ENCODE measurements at places on chromosomes 3 and 15.

GRCh38 chr15:41727143-41727542 lies 47.1 kb upstream of the MAPKBP1 start:
- no peak for DNase-seq

- DNase-seq, result no peak
Observed at GRCh38 chr3:118144919-118145318, 889.7 kb downstream of the IGSF11 start.

DNA sequence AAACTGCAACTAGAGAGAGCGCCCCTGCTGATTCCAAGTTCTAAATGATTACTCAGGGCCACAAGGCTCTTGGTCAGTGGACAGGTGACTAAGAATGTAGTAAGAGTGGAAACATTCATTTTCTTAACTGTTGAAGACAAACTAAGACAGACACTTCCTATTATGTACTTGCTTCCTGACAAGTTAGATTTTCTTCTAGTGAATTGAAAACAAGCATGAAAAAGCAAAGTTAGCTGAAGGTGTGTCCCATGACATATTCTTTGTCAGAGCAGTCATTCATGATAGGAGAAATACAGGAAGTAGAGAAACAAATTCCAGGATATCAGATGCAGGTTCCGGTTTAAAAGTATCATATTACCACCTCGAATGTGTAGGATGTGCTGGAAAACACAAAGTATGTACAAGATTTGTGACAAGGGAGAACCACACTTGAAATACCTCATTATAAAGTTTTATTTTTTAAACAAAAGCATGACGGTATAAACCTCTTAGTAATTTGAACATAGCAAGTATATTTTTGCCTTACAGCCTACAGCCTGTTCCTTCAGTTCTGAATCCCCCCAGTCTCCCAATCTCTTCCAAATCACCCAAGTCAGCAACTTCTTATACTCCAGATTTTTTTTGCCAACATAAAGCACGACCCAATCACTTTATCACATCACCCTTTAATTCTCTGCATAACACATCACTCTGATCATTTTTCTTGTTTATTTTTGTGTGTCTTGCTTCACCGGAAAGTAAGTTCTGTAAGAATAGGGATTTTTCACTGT lies 6.2 kb downstream of the TSPAN3 start:
- no peak for DNase-seq

DNA sequence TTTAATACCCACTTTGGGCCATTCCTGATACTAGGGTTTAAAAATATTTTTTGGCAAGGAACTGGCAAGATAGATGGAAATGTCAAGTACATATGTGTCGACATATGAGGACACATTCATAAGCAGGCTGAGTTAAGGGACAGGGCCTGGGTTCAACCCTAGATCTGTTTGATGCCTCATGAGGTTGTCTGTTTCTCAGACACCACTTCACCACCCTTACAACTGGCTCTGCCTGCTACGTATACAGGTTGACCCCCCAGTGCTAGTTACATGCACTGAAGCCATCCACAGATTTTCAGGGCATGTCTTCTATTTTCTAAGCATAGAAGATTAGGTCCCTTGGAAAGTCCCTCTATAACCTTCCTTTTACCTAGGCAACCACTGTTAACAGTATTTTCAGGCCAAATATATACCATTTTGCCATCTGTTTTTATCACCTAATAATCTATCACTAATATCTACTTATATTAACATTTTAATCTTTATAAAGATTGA lies 296.7 kb downstream of the PLCL2 start:
- DNase-seq, result no peak

- no peak for DNase-seq
Observed at GRCh38 chr15:29911705-29912104, 89.4 kb upstream of the TJP1 start.

- no peak for DNase-seq
Observed at GRCh38 chr3:162884373-162884772, 1387.8 kb downstream of the OTOL1 start.

DNA sequence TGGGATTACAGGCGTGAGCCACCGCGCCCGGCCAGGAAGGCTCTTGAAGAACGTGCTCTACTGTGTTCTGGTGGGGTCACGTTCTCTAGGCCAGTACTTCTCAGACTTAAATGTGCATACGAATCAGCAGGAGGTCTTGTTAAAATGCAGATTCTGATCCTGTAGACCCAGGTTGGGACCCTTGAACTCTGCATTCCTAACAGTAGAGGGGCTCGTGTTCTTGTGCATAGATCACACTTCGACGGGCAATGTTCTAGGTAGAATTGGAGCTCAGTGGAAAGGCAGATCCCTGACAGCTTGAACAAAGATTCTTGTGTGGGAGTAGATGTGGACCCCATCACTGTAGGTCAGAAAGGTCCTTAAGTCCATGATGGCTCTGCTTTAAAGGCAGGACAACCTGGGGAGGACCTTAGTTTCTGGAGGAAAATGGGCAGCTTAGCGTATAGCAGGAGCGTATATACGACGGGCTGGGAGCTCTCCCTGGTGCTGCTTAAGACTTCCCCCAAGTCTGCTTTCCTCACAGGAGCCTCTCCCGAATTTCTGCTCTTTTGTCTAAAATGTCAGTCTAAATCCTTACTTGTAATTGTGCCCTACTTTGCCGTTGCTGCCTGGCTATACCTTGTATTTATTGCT lies 16.9 kb upstream of the FAM81A start:
- no peak for DNase-seq

DNA sequence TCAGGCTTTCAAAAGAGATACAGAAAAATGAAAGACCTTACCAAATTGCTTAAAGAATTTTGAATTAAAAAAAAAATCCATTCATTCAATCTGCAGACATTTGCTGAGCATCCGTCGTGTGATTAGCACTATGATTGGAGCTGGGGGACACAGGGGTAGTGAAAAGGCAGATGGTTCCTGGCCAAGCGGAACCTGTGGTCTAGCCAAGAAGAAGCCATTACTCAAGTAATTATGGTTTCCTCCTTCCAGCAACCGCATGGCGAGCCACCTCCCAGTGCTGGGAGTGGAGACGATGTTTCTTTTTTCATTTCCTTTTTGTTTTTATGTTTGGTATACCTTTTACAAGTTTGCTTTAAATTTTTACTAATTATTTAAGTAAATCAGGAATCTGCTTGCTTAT lies 140.2 kb downstream of the CACNA2D3 start:
- DNase-seq, result no peak

GRCh38 chr3:21390856-21391255 lies 360.2 kb downstream of the ZNF385D start:
- no peak for DNase-seq

- DNase-seq, result no peak
Observed at GRCh38 chr15:86197770-86198169, 118.1 kb downstream of the AGBL1 start.

GRCh38 chr15:83081256-83082014 lies 14.4 kb upstream of the BTBD1 start:
- DNase-seq, result no peak

- DNase-seq, result no peak
Observed at GRCh38 chr3:89145995-89146394, 38.6 kb downstream of the EPHA3 start.

DNA sequence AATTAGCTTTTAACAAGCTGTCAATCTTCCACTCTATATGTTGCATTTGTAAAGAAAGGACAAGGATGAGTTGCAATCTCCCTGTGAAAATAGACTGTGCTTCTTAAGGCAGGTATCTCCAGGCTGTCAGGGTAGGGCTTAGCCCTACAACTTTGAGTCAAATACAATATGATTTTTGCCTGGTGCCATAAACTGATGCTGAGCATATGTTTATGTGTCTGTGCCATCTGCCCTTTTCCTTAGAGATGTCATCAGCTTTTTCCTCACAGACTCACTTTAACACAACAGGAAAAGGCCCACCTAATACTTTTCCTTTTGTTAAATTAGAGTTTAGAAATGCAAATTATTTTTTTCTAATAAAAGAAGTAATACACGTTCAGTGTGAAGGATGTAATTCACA lies 548.3 kb downstream of the NLGN1 start:
- DNase-seq, result no peak

- no peak for DNase-seq
Observed at GRCh38 chr15:28005004-28005527, 94.0 kb downstream of the OCA2 start.

- no peak for DNase-seq
Observed at GRCh38 chr3:22960105-22960984, 242.8 kb upstream of the UBE2E2 start.

- DNase-seq, result no peak
Observed at GRCh38 chr3:77690284-77690845, 650.5 kb downstream of the ROBO2 start.

- no peak for DNase-seq
Observed at GRCh38 chr3:46350262-46350565, 3.7 kb upstream of the CCR2 start.

- DNase-seq, result peak; percentile 59
Observed at GRCh38 chr15:77907824-77908751, 169.4 kb downstream of the TBC1D2B start.

DNA sequence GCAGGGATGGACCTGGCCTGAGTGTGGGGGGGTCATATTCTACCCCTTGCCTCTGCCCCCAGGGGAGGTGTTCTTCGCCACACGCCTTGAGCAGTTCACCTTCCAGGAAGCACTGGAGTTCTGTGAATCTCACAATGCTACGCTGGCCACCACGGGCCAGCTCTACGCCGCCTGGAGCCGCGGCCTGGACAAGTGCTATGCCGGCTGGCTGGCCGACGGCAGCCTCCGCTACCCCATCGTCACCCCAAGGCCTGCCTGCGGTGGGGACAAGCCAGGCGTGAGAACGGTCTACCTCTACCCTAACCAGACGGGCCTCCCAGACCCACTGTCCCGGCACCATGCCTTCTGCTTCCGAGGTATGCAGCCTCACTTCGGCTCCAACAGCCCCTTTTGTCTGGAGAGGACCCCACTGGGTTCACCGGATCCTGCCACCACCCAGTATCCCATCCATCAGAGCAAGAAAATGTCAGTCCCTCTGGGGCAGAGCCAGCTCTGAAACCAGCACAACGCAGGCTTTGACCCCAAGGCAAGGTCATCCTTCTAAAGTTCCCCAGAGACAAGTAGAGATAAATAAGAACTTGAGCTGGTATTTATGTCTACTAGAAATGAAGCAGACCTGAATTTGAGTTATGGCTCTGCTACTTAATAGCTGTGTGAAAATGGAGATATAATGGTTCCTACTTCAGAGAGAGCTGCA lies 45.8 kb downstream of the HAPLN3 start:
- no peak for DNase-seq

- DNase-seq, result no peak
Observed at GRCh38 chr15:74242441-74243185, 6.5 kb downstream of the CCDC33 start.

Data from activated CD4-positive, alpha-beta T cell treated with anti-CD3 and anti-CD28 coated beads, Interleukin-2, amount 50 U/mL, for 48 hours (primary cell).